Central memory CD8-positive, alpha-beta T cell (primary cell): ENCODE measurements at places on chromosomes 16 and 17.

- no peak overlapping the region for H3K27ac ChIP-seq
- H3K36me3 ChIP-seq: peaks cover 8% of the 10 kb centered on the region
- peaks cover 37% of the 10 kb centered on the region for H3K4me1 ChIP-seq
- H3K4me3 ChIP-seq: no peak overlapping the region
- H3K27me3 ChIP-seq: peaks cover 100% of the 10 kb centered on the region
Measured at GRCh38 chr17:48601539-48602425, 3.0 kb downstream of the HOXB6 start.

GRCh38 chr16:4046221-4046620, 70.0 kb downstream of the ADCY9 start:
- DNase-seq: no peak
- no peak overlapping the region for H3K4me3 ChIP-seq
- H3K27ac ChIP-seq: no peak overlapping the region
- peaks cover 16% of the 10 kb centered on the region for H3K4me1 ChIP-seq

DNA sequence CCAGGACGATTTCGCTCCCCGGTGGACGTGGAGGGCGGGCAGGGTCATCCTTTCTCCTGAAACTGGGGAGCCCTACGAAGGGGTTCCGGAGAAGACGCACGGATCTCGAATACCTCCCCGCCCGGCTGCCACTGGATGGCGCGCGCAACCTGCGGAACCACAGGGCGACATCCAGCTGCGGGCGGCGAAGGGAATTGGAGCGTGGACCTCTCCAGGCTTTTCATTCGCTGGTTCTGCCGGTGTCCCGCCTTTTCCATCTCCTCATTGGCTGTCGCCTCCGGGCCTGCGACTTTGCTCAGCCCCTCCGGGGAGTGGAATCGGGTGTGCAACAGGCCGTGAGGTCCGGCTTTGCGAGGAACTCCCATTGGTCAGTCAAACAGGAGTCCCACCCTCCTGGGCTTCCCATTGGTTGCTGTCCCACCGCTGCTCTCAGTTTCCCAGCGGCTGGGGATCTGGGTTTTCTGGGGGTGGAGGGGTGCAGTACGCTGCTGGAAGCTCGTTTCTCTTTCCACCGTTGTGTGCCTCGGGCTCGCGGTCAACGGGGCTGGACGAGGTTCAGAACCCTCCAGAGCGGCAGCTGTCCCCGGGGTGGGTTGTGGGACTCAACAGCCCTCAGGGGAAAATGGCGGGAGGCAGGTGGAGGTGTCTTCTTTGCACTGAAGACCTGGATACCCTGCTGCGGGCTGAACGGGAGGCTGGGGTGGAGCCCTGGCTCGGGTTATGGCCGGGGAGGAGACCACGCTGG, 14.5 kb downstream of the OR1D5 start:
- no peaks in the 10 kb centered on the region for H3K27me3 ChIP-seq
- DNase-seq: peak; percentile 84
- H3K27ac ChIP-seq: peak overlapping the region; percentile 22
- peak overlapping the region; percentile 83 for H3K4me3 ChIP-seq

DNA sequence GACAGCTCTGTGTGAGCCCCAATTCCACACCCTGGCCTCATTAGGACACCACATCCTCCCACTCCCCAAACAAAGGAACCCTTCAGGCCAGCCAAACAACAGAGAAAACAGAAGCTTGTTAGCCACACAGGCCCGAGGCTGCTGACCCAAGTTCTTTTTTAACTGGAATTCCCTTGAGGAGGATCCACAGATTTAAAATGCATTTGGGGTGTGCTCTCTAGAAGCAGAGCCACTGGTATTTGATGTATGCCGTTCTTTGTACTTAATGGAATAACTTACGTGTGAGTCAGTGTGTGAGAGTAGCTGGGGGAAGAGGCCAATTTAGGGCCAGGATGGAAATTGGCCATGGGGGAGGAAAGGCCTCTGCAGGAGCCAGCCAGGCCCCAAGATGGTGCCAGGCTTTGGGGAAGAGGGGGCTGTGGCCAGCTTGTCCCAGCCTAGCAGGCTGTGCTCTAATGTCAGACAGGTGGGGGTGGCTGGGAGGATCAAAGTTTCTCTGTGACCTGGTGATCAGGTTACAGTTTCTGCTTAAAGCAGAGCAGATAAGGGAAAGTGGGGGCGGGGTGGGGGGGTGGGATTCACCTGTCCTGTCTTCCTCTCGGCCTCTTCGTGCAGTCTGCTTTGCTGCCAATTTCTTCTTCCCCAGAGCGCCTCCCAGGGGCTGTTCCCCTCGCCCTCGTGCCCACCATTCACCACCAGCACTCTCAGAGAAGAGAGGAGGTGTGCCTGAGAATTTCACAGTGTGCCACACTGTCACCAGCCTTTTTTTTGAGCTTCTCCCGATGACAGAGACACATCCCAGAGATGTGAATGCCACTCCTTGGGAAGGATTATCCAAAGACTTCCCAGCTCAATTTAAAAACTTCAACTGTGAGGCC, 50.8 kb downstream of the TOM1L2 start:
- peaks cover 19% of the 10 kb centered on the region for H3K4me1 ChIP-seq
- no peak overlapping the region for H3K27ac ChIP-seq
- H3K4me3 ChIP-seq: no peak overlapping the region
- no peak for DNase-seq

- no peaks in the 10 kb centered on the region for H3K36me3 ChIP-seq
- no peak overlapping the region for H3K4me3 ChIP-seq
- DNase-seq: no peak
- H3K4me1 ChIP-seq: no peaks in the 10 kb centered on the region
- H3K27ac ChIP-seq: no peak overlapping the region
- no peaks in the 10 kb centered on the region for H3K27me3 ChIP-seq
Measured at GRCh38 chr16:12959072-12959471, 57.7 kb downstream of the SHISA9 start.

DNA sequence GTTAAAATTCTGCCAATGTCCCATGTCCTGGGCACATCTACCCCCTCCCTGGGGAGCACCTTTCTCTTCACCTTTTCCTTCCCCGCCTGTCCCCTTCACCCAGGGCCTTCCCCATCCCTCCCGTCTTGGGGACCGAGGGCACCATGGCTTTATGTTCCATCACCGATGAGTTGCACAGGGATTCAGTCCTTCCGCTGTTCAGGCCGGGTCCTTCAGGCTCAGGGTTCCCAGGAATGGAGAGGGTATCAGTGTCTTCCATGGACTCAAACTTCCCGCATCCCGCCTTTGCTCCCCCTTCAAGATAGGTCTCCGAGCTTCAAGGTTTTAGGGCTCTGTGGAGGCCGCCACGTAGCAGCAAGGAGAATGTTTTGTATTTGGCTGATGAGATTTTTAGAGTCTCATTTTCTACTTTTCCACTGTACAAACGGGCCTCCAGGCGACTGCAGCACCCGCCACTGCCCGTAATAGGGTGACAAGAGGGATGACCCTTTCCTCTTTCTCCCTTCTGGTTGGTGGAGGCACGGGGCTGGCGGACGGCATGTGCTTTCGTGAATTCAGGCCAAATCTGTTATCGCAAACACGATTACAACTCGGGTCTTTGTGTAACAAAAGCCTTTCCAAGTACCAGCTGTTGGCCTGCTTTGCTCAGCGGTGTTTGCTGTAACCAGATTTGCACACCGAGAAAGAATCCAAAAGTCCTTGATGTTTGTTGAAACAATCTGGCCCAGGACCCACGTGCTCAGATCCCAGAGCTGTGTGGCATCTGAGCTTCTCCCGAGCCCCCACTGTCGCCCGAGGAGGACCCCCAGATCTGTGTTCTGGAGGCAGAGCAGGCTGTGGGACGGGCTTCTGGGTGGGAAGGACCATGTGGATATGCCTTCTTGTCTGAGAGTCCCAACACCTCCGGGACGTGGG, 236.3 kb downstream of the SEC14L1 start:
- no peak for DNase-seq
- H3K27me3 ChIP-seq: no peaks in the 10 kb centered on the region
- peak overlapping the region; percentile 80 for H3K27ac ChIP-seq
- peak overlapping the region; percentile 89 for H3K4me3 ChIP-seq
- H3K36me3 ChIP-seq: peaks cover 19% of the 10 kb centered on the region

GRCh38 chr16:83701494-83701893, 106.3 kb upstream of the HSBP1 start:
- no peaks in the 10 kb centered on the region for H3K36me3 ChIP-seq
- no peak for DNase-seq
- H3K4me1 ChIP-seq: no peaks in the 10 kb centered on the region

GRCh38 chr17:67712375-67712774, 5.4 kb upstream of the NOL11 start:
- H3K27me3 ChIP-seq: peaks cover 15% of the 10 kb centered on the region
- DNase-seq: no peak
- H3K4me1 ChIP-seq: peaks cover 9% of the 10 kb centered on the region
- peaks cover 1% of the 10 kb centered on the region for H3K36me3 ChIP-seq

- no peak overlapping the region for H3K27ac ChIP-seq
- H3K4me1 ChIP-seq: peaks cover 37% of the 10 kb centered on the region
- H3K36me3 ChIP-seq: peaks cover 5% of the 10 kb centered on the region
Measured at GRCh38 chr16:11236461-11237254, 19.3 kb downstream of the SOCS1 start.

DNA sequence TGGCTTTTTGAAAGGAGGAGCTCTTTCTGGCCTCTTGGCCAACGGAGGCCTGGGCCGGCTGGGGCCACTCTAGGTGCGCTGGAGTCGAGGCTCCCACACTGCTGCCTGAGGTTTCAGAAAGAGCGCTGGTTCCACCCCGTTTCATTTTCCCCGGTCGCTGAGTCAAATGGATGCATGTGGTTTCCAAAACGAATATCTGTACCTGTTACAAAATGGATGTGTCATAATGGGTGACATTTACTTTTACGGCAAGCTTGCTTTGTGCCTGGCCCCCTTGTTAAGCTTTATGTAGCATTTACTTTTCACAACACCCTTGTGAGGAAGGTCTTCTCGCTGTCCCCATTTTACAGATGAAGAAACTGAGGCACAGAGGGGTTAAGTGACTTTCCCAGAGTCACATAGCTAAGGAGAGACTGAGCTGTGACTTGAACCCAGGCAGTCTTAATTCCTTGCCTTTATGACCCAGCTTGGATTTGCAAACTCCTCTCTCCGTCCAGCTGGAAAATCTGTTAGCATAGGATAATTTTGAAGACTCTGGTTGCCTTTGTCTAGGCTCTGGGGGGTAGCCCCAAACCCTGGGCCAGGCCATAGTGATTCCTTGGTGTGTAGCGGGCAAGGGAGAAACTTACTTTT, 10.6 kb downstream of the KSR1 start:
- H3K4me3 ChIP-seq: peak overlapping the region; percentile 71
- H3K4me1 ChIP-seq: peaks cover 72% of the 10 kb centered on the region

DNA sequence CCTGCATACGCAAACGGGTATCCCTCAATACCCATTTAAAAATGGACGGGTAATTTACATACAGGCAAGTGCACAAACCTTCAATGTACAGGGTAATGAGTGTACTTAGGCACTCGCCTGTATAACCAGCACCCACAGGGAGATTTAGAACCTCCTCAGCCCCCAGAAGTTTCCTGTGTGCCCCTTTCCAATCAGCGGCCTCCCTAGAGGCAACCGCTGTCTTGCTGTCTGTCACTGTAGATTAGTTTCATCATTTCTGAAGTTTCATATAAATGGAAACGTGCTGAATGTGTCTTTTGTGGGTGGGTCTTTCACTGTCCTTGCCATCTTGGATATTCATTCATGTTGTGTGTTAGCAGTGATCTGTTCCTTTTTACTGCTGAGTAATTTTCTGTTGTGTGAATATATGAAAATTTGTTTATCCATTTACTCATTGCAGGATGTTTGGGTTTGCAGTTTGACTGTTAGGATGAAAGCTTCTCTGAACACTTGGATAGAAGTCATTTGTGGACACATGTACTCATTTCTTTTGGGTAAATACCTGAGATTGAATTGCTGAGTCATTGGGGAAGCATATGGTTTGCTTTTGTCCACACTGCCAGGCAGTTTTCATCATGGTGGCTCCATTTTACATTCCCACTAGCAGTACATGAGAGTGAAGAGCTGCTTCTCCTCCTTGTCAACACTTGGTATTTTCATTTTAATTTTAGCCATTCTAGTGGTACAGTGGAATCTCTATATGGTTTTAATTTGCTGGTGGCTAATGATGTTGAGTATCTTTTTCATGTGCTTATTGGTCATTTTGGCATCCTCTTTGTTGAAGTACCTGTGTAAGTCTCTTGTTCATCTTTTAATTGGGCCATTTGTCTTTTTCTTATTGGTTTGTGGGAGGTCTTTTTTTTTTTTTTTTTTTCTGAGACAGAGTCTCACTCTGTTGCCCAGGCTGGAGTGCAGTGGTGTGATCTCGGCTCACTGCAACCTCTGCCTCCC, 2.1 kb upstream of the ADCY7 start:
- peaks cover 11% of the 10 kb centered on the region for H3K36me3 ChIP-seq
- no peak overlapping the region for H3K27ac ChIP-seq
- H3K4me1 ChIP-seq: peaks cover 63% of the 10 kb centered on the region
- peak overlapping the region; percentile 10 for H3K4me3 ChIP-seq

- no peak overlapping the region for H3K4me3 ChIP-seq
- H3K27ac ChIP-seq: peak overlapping the region; percentile 37
- no peak for DNase-seq
- peaks cover 64% of the 10 kb centered on the region for H3K4me1 ChIP-seq
Measured at GRCh38 chr17:40312893-40313667, 4.1 kb downstream of the RARA start.

GRCh38 chr16:2090481-2090776, 42.6 kb downstream of the TSC2 start:
- H3K4me1 ChIP-seq: no peaks in the 10 kb centered on the region
- H3K4me3 ChIP-seq: no peak overlapping the region
- no peaks in the 10 kb centered on the region for H3K27me3 ChIP-seq
- peaks cover 11% of the 10 kb centered on the region for H3K36me3 ChIP-seq
- DNase-seq: no peak
- no peak overlapping the region for H3K27ac ChIP-seq

DNA sequence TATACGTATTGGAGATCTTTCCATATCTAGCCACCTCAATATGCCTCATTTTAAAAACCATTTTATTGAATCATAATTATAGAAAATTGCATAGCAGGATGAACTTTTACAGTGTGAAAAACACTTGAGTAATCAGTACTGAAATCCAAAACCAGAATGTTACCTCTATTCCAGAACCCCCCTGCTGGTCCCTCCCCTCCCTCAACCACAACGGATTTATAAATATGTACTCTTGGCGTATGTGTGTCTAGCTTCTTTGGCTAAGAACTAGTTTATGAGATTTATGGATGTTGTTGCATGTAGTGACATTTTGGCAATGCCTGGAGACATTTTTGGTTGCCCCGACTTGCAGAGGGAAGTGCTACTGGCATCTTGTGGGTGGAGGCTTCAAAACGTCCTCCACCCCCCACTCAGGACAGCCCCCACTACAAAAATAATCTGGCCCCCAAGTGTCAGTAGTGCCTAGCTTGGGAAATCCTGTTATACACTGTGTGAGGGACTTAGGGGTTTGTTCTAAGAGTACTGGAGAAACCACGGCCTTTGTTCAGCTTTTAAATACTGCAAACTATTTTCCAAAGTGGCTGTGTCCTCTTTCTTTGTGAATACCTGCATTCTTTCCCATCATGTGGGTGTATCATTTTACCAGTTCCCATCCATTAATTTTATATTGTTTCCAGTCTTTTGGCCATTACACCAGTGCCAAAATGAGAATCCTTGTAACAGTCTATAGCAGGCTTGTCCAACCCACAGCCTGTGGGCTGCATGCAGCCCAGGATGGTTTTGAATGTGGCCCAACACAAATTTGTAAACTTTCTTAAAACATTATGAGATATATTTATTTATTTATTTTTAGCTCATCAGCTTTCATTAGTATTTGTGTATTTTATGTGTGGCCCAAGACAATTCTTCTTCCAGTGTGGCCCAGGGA, 23.7 kb downstream of the ITPRIPL2 start:
- H3K4me3 ChIP-seq: no peak overlapping the region
- no peaks in the 10 kb centered on the region for H3K4me1 ChIP-seq
- H3K36me3 ChIP-seq: no peaks in the 10 kb centered on the region
- no peak for DNase-seq
- H3K27ac ChIP-seq: no peak overlapping the region
